ENCODE measurements at places on chromosomes 7 and 10.
A peak's percentile ranks its signal among the peaks of the same experiment; 100 is the strongest.

- no peak for DNase-seq
Observed at GRCh38 chr7:28362812-28363211, 49.5 kb upstream of the CREB5 start.

DNA sequence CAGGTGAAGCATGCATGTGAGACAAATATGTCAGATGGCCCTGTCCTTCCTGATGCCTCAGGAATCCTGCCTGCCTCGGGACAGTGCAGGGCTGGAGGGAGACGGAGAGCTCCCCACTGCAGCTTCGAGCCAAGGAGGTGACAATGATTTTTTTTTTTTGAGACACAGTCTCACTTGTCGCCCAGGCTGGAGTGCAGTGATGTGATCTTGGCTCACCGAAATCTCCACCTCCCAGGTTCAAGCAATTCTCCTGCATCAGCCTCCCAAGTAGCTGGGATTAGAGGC, 68.8 kb downstream of the OAT start:
- no peak for DNase-seq

- DNase-seq = no peak
Observed at GRCh38 chr10:132339276-132339675, 7.3 kb downstream of the LRRC27 start.

DNA sequence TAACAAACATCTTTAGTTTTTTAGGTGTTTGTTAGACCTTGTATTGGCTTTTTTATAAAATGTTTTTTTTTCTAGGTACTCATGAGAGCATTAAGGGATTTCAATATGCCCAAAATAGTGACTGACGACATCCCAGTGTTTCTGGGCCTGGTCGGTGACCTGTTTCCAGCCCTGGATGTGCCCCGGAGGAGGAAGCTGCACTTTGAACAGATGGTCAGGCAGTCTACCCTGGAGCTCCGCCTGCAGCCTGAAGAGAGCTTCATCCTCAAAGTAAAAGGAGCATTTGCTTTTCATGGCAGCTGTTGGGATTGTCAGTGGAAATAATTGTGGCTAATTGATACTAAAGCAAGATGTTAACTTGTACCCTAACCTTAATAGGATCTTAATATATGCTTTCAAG, 161.5 kb downstream of the DNAH11 start:
- DNase-seq = no peak

GRCh38 chr7:110090110-110090820, 1000.7 kb upstream of the LRRN3 start:
- DNase-seq = no peak

GRCh38 chr7:29199776-29200175, 5.2 kb downstream of the CHN2 start:
- DNase-seq = no peak

DNA sequence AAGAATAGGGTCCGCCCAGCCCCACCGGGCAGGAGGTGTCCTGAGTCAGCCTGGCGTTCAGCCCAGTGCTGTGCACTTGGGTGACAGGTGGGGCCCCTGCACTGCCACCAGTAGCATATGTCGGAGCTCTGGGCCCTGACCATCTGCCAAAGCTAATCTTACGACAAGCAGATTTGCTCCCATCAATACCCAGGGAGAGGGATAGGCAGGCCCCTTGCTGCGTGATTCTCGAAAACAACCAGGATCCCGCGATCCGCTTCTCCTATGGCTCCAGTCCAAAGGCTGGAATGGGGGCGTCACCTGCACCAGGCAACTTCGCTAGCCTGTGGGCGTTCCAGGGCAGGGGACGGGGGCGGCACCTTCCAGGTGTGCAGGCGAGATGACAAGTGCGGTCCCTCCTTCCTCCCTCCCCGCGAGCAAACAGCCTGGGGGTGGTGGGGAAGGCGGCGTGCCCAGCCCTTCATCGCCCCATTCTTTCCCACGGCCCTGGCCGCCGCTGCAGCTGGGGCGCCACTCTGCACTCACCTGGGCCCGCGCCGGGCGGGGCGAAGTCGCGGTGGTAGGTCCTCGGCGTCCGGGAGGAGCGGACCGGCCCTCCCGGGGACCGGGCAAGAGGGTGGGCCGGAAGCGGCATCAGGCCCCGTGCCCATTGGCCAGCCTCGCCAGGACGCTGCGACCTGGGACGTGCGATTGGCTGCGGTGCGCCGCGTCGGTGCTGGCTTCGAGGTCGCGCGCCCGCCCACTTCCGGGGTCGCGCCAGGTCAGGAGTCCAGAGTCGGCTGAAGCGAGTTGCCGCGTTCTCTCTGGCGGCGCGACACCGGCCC, at the start of gene TECPR1:
Gene TECPR1, minus strand, starts transcription at position 632 of the 824 bp plus-strand sequence. CDS start 6,086 bp downstream, outside the sequence.
- DNase-seq = peak; percentile 72

DNA sequence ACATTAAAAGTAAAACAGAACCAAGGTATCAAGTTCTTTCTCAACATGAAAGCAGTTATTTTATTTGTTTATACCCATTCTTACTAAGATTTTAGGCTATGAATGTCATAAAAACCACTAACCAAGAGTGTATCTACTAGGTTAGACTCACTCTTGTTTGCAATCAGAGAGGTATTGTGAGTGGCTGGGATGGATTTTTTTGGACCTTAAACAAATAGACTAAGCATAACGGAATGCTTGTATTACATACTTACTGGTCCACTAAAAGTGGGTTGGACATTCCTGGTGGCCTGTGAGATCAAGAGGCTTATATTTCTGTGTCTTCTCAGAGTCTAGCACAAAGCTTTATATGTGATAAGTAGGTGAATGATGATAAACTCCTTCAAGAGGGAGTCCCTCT, 32.6 kb upstream of the CBLL1 start:
- no peak for DNase-seq

GRCh38 chr7:124201768-124202349, 169.0 kb upstream of the TMEM229A start:
- no peak for DNase-seq

All from stimulated activated CD4-positive, alpha-beta T cell treated with anti-CD3 and anti-CD28 coated beads, Interleukin-15, amount 100 ng/mL, for 1 hour (primary cell).